ENCODE measurements at places on chromosomes 6 and 20.

GRCh38 chr20:25553819-25554296 is 31.5 kb downstream of the NINL start:
- DNase-seq: no peak

GRCh38 chr6:10180138-10181074 is 234.5 kb downstream of the TFAP2A start:
- DNase-seq: no peak

- no peak for DNase-seq
These were observed 292.8 kb downstream of the CDC5L start for GRCh38 chr6:44680202-44680720.

DNA sequence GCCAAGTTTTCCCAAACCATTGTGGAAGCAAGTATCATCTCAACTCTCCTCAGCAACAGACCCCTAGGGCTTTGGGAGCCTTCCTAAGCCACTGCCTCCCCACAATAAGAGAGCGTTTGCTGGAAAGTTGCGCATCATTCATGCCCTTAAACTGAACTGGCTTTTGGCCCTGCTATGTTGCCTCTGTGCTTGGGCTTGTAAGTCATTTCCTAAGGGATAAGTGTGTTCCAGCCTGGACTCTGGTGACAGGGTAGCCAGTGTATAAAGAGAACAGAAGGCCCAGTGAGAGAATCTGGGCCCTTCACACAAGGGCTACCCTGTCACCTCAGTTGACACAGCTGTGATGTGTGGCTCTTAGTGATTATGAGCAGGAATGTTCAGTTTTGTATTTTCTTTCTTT is 77.8 kb downstream of the COL9A1 start:
- DNase-seq: no peak

GRCh38 chr6:115618256-115618655 is 442.4 kb downstream of the FRK start:
- no peak for DNase-seq

- no peak for DNase-seq
These were observed 56.2 kb upstream of the EDN1 start for GRCh38 chr6:12233693-12234571.

DNA sequence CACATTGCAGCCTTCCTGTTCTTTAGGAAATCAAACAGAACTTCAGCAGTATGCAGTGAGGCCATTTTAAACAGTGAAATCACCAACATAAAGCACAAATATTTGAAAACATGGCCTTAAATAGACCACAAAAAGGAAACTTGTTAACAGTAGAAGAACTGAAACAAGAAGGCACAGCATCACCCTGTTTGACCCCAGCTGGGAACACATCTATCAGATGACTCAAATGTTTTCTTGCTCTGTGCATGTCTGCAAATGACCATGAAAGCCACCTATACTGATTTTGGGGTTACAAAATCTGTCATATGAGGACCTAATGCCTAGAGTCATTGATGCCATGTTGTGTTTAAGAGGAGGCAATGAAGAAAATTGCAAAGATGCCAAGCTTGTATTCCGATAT is 123.8 kb upstream of the ADGRF1 start:
- DNase-seq: no peak

DNA sequence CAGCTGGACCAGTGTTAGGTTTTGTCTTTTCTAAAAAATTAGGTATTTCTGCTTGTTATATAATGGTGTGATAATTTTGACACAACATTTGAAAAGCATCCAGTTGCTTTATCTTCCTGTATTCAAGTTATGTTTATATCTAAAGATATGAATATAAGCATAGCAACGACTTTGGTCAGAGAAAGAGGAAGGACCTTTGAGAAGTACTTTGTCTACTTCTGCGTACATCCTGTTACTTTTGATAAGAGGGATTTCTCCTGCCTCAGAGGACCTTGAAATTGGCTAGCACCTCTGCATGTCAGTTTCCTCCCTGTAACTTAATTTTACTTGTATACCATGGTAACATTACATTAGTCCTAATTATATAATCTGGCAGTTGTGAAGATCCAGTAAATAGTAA is 24.8 kb downstream of the PHF20 start:
- no peak for DNase-seq

DNA sequence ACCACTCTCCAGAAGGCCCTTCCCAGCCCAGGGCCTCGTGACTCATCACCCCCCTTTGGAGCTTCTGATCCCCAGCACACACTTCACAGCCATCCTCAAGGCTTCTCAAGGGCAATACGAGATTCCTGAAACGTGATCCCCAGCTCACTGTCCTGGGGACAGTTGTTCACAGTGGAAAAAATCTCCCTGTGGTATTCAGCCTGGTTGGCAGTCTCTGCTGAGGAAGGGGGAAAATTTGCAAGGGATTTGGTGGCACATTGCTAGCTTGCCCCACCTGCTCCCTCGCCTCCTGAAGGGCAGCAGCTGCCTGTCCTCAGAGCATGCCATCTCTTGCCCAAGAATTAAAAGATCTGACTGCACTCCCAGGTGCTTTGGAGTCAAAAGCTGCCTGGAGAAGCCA is 20.7 kb upstream of the PKHD1 start:
- no peak for DNase-seq

DNA sequence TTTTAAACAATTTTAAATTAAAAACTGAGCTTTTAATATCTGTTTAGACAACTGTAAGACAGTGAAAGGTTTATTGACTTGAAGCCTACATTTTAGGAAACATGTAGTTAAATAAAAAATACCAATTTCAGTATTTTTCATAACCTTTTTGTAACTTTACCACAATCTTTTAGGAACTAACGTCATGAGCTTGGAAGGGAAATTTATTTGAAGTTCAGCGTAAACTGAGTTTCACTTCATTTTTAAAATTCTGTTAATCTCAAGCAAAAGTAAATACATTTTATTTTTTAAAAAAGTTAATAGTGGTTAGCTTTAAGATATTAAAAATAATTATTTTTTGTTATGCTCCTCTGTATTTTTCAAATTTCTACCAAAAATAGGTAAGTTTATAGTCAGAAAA is 5.5 kb downstream of the CST7 start:
- no peak for DNase-seq

DNA sequence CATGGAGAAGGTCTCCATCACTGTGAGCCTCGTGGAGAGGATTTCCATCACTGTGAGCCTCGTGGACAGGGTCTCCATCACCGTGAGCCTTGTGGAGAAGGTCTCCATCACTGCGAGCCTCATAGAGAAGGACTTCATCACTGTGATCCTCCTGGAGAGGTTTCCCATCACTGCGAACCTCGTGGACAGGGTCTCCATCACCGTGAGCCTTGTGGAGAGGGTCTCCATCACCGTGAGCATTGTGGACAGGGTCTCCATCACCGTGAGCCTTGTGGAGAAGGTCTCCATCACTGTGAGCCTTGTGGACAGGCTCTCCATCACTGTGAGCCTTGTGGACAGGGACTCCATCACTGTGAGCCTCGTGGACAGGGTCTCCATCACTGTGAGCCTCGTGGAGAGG is 140.4 kb downstream of the ERMARD start:
- DNase-seq: peak; percentile 17

- DNase-seq: no peak
These were observed 37.5 kb upstream of the PDE7B start for GRCh38 chr6:135814043-135814442.

DNA sequence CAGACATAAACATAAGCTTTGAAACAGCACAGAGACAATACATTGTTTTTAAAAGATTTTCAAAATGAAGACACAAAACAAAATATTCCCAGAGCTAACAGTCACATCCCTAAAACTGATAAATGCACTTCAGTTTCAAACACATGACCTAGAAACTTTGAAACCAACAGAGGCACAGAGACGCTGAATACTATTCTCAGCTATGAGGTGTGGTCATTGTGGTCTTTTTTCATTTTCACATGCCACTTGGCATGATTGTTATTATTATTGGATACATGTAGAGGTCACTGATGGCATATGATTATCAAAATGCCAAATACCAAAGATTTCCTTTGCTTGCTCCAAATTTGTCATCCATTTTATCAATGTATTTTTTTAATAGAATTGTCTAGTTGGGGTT is 306.9 kb downstream of the QKI start:
- DNase-seq: no peak

GRCh38 chr6:9745476-9745875 is 669.4 kb downstream of the TFAP2A start:
- DNase-seq: no peak

DNA sequence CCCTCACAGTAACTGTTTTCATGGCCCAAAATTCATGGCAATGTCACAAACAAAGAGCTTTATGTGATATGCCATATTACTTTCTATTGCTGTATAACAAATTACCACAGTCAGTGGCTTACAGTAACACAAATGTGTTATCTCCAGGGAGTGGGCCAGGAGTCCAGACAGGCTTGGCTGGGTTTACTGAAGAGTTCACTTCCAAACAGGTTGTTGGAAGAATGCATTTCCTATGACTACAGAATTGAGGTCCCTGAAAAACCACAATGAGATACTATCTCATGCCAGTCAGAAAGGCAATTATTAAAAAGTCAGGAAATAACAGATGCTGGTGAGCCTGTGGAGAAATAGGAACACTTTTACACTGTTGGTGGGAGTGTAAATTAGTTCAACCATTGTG is 431.9 kb downstream of the PKHD1 start:
- DNase-seq: no peak

- DNase-seq: no peak
These were observed 185.5 kb upstream of the RALGAPA2 start for GRCh38 chr20:20897922-20898321.

DNA sequence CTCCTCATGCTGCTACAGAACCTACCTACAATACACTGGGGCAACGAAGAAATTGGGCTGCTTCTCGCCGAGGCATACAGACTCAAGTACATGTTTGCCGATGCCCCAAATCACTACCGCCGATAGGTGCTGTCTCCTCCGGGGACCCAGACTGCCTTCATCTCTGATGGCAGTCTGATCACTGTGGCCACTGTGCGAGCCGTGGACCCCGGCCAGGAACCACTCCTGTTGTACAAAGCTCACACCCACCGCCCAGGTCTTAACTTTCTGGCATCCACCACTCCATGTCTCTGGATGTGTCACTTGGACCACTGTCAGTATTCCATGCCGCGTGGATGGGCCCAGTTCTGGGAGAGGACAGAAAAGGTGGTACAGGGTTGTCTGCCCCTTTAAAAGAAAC is 22.7 kb upstream of the RNF8 start:
- DNase-seq: no peak

GRCh38 chr6:10082385-10082784 is 332.5 kb downstream of the TFAP2A start:
- DNase-seq: no peak

- no peak for DNase-seq
These were observed 101.2 kb upstream of the COL21A1 start for GRCh38 chr6:56348578-56348977.

- DNase-seq: no peak
These were observed 32.1 kb downstream of the PREX1 start for GRCh38 chr20:48795732-48796131.

- no peak for DNase-seq
These were observed 136.3 kb downstream of the CFAP61 start for GRCh38 chr20:20188647-20189046.

- no peak for DNase-seq
These were observed 20.8 kb downstream of the DUSP22 start for GRCh38 chr6:313087-313486.

DNA sequence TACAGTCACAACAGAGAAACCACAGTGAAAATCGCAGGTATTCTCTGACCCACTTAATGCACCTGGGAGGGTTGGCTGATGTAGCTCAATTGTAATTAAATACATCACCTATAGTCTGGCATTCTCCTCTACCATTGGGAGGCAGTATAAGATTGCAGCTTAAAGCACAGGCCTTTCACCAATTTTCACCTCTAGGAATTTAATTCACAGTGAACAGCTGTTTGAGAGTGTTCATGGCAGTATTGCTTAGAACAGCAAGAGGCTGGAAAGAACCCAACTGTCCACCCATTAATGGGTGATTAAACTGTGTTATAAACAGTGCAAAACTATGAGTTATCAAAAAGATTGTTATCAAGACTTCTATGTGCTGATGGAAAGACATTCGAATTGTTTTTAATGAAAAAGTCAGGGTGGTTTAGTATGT is 2.0 kb downstream of the EDEM2 start:
- no peak for DNase-seq

GRCh38 chr6:95431637-95432228 is 145.6 kb upstream of the MANEA start:
- DNase-seq: no peak

- no peak for DNase-seq
These were observed 116.8 kb upstream of the TNFAIP3 start for GRCh38 chr6:137750297-137750696.

- DNase-seq: no peak
These were observed 42.1 kb upstream of the MDFI start for GRCh38 chr6:41596096-41596685.

DNA sequence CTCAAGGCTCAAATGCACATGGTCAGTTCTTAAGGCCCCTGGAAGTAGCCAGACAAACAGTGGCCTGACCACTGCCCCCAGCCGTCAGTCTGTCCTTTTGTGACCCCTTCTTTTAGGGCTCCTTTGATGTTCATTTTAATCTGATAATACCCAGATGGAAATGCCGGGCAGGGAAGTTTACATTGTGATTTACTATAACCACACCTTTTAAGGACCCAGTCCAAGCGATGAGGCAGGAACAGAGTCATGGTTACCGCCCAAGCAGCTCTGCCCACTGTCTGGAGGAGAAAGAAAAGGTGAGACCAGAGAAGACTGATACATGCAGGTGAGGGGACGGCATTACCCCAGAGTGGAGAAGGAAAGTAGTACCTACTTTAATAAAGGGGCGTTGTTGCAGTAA is 110.6 kb downstream of the PLEKHG1 start:
- no peak for DNase-seq

- no peak for DNase-seq
These were observed 10.7 kb upstream of the EDN1 start for GRCh38 chr6:12279322-12280091.

DNA sequence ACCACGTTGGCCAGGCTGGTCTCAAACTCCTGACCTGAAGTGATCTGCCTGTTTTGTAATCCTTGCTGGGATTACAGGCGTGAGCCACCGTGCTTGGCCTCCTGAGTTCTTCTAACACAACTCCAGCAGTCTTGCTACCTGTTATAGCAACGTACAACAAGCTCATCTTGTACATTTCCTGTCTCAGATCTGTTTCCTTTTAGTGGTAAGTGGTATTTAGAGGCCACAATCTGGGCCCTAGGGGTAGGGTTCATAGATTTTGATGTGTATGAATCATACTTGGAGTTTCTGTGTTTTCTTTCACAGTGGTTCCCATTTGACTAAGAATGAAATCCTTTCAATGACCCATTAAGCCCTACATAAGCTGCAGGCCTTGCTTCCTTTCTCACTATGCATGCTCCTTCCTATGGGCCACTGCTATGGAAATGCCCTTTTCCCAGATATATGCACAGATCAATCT is 27.1 kb upstream of the SYNCRIP start:
- DNase-seq: no peak

GRCh38 chr20:57040466-57040865 is 226.0 kb downstream of the BMP7 start:
- no peak for DNase-seq

DNA sequence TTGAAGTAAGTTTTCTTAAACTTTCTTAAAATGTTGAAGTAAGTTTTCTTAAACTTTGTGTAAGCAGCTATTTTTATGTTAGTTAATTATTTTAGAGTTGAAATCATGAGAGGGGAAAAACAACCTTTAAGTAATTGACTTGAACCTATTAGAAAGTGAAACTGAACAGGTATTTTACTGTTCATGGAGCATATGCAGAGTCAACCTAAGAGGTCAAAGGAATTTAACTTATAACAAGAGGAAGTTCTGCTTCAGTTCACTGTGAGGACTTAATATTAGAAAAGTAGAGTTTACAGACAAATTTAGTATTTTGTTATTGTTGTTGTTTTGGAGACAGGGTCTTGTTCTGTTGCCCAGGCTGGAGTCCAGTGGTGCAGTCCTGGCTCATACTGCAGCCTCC is 38.0 kb downstream of the CDYL start:
- DNase-seq: no peak

- no peak for DNase-seq
These were observed 2.8 kb downstream of the SLC12A5 start for GRCh38 chr20:46031701-46032254.

Measured in coronary artery (tissue), 2 donors.